Neural crest cell (in vitro differentiated cells): ENCODE measurements at places on chromosomes 3 and 15.

DNA sequence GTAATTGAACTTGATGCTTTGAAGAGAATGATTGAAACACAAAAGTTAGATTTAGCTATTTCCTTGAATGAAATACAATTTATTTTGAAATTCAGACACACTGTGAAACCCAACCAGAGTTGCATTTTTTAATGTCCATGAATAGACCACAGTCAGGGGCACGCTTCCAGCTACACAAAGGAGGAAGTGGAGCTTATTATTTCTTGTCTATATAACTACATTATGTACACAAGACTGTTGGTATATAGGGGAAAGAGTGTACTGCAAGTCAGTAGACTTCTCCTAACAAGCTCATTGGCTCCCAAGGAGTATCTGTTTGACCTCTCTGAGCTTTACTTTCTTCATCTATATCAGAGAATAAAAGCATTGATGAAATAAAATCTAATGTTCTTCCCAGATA, 326.2 kb downstream of the RYR3 start:
- no peaks in the 10 kb centered on the region for H3K27me3 ChIP-seq
- peaks cover 3% of the 10 kb centered on the region for H3K36me3 ChIP-seq
- no peak overlapping the region for H3K27ac ChIP-seq

DNA sequence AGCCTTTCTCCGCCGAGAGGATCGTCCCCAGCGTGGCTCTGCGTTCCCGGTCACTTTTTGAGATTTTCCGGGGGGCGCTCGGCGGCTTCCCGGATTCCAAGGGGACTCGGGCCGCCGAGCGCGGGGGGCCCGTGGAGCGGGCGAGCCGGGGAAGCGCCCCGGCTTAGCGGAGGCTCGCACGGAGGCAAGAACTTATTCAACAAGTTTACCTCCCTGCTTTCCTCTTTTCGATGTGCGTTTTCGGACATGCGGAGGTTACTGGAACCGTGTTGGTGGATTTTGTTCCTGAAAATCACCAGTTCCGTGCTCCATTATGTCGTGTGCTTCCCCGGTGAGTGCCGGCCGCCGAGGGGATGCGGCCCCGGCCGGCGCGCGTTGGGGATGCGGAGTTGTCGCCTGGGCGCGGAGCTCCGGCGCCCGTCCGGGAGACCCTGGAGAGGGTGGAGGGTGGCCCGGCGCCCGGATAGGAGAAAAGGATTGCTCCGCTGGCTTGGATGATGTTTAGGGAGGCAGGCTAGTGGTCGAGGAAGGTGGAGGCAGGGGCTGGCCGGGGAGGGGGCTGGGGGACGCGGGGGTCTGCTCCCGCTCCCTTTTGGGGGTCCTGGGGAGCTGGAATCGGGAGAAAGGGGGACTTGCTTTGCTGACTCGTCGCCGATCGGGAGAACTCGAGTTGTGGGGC, 810 bp downstream of the PTPRG start:
- H3K4me1 ChIP-seq = peaks cover 23% of the 10 kb centered on the region
- H3K4me3 ChIP-seq = peak overlapping the region; percentile 99
- peaks cover 11% of the 10 kb centered on the region for H3K27me3 ChIP-seq
- peak overlapping the region; percentile 87 for H3K27ac ChIP-seq
- DNase-seq = peak; percentile 14

GRCh38 chr3:16132928-16133327, 41.6 kb upstream of the GALNT15 start:
- no peak overlapping the region for H3K4me3 ChIP-seq
- H3K27ac ChIP-seq = peak overlapping the region; percentile 38
- DNase-seq = no peak
- no peaks in the 10 kb centered on the region for H3K27me3 ChIP-seq
- H3K36me3 ChIP-seq = no peaks in the 10 kb centered on the region

DNA sequence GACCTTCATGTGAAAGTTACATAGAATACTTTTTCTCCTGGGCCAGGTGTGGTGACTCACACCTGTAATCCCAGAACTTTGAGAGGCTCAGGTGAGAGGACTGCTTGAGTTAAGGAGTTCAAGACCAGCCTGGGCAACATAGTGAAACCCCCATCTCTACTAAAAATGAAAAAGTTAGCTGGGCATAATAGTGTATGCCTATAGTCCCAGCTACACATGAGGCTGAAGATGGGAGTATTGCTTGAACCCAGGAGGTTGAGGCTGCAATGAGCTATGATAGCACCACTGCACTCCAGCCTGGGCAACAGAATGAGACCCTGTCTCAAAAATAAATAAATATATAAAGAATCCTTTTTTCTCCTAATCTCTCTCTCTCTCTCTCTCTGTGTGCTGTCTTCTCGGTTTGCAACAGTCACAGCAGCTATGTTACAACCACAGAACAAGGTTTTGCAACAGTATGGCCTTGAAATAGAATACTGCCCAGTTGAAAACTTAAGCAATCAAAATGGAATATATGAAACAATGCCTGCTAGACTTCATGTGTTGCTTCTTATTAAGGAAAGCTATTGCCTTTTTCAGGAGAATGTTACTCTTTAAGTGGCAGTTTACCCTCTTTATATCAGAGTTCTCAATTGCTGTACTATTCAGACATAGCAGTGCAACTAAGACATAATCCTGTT, 12.3 kb upstream of the DENND4A start:
- H3K36me3 ChIP-seq = no peaks in the 10 kb centered on the region
- DNase-seq = no peak
- H3K27me3 ChIP-seq = no peaks in the 10 kb centered on the region
- no peak overlapping the region for H3K4me3 ChIP-seq

DNA sequence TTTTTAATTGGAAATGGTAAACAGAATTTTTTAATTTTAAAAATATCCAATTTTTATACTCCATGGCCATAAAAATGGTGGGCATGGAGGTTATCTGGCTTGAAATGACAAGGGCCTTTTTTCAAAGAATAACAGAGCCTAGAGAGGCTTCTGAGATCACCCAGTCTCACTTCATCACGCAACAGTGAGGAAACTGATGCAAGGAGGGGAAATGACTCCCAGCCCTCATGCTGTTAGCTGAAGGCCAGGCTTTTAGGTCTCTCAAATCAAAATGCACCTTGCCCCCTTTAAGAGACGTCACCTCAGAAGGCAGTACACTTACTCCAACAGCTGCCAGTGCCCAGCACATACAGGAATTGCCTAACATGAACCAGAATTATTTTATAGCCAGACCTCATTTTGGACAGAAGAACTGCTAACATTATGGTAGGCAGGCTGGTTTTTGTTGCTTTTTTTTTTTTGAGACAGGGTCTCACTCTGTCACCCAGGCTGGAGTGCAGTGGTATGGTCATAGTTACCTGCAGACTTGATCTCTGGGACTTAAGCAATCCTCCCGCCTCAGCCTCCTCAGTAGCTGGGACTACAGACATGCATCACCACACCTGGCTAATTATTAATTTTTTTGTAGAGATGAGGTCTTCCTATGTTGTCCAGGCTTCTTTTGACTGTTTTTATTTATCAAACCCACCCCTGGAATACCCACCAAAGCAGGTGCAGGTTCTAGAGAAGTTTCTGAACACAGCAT, 9.1 kb downstream of the RAB43 start:
- no peak for DNase-seq
- no peaks in the 10 kb centered on the region for H3K27me3 ChIP-seq
- peaks cover 16% of the 10 kb centered on the region for H3K4me1 ChIP-seq
- no peak overlapping the region for H3K27ac ChIP-seq
- H3K36me3 ChIP-seq = no peaks in the 10 kb centered on the region

- peaks cover 2% of the 10 kb centered on the region for H3K36me3 ChIP-seq
- no peaks in the 10 kb centered on the region for H3K27me3 ChIP-seq
- H3K4me3 ChIP-seq = no peak overlapping the region
- H3K4me1 ChIP-seq = no peaks in the 10 kb centered on the region
- no peak for DNase-seq
Measured at GRCh38 chr3:38210141-38210757, 44.9 kb downstream of the OXSR1 start.

- no peak overlapping the region for H3K4me3 ChIP-seq
- peaks cover 2% of the 10 kb centered on the region for H3K27me3 ChIP-seq
- no peaks in the 10 kb centered on the region for H3K36me3 ChIP-seq
- DNase-seq = no peak
- no peak overlapping the region for H3K27ac ChIP-seq
- peaks cover 23% of the 10 kb centered on the region for H3K4me1 ChIP-seq
Measured at GRCh38 chr15:70480196-70480856, 283.0 kb downstream of the UACA start.

DNA sequence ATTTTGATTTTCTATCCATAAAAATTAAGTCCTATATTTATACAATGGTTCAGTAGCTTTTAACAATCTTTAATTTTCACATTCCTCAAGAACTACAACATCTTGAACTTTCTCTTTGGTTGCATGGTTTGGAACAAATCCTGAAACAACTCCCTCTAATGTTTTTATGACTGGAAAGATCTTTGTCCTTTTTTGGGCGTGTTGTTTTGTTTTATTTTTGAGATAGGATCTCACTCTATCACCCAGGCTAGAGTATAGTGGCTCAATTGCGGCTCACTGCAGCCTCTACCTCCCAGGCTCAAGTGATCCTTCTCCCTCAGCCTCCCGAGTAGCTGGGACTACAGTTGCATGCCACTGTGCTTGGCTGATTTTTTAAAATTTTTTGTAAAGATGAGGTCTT, 4.0 kb downstream of the STX19 start:
- H3K4me1 ChIP-seq = no peaks in the 10 kb centered on the region
- no peak for DNase-seq
- H3K4me3 ChIP-seq = no peak overlapping the region
- H3K27ac ChIP-seq = no peak overlapping the region
- H3K36me3 ChIP-seq = peaks cover 5% of the 10 kb centered on the region

- peaks cover 12% of the 10 kb centered on the region for H3K4me1 ChIP-seq
- H3K4me3 ChIP-seq = peak overlapping the region; percentile 94
- DNase-seq = no peak
Measured at GRCh38 chr15:101276501-101277037, 716 bp downstream of the SELENOS start.

DNA sequence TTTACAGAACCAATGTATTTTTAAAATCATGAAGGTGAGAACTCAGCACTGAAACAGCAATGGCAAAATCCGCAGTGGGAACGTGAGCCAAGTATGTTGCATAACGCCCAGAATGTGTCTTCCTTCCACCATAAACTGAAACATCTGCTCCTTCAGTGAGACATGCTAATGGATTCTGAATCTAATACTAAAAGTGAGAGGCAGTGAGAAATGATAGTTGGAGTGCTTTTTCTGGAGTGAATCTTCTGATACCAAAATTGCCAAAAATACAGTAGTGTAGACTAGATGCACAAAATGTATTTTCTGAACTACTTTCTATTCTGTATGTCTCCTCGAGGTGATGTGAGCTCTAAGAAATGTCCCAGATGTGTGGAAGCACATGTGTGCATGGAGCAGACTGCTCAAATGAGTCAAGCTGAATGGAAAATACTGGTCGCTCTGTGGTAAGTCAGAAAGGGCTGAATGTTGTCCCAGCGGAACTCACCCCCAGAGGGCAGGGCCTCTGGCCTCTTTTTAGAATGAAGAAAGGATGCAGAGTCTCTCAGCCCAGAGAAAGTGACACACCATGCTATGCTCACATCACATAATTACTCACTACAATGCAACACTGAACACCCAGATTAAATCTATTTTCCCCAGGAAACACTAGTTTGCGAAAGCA, 73.0 kb downstream of the ATP10A start:
- peak overlapping the region; percentile 36 for H3K27ac ChIP-seq
- H3K4me3 ChIP-seq = peak overlapping the region; percentile 17
- peaks cover 43% of the 10 kb centered on the region for H3K4me1 ChIP-seq
- DNase-seq = no peak
- H3K36me3 ChIP-seq = no peaks in the 10 kb centered on the region
